ENCODE measurements at places on chromosomes 12 and 14.

- peak; percentile 68 for DNase-seq
These were observed at the start of gene HDAC7 for GRCh38 chr12:47819896-47820630. TSS of gene HDAC7 (minus strand) at chr12:47819903. CDS start at chr12:47819785, 118 bp downstream.

GRCh38 chr12:128830505-128830893, 6.7 kb upstream of the SLC15A4 start:
- no peak for DNase-seq

DNA sequence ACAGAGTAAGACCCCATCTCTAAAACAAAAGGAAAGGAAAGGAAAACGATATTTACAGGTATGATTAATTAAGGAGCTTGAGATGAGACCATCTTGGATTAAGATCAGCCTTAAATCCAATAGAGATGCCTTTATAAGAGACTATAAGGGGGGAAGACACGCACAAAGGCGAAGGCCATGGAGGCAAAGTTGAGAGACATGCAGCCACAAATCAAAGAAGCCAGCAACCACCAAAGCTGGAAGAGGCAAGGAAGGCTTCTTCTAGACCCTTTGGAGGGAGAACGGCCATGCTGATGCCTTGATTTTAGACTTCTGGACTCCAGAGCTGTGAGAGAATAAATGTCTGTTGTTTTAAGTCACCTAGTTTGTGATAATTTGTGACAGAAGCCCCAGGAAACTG, 39.6 kb upstream of the MED13L start:
- DNase-seq, result no peak

GRCh38 chr14:67371247-67372148, 11.4 kb downstream of the EIF2S1 start:
- no peak for DNase-seq

- DNase-seq, result no peak
These were observed 186.4 kb upstream of the PRMT8 start for GRCh38 chr12:3304436-3305165.

DNA sequence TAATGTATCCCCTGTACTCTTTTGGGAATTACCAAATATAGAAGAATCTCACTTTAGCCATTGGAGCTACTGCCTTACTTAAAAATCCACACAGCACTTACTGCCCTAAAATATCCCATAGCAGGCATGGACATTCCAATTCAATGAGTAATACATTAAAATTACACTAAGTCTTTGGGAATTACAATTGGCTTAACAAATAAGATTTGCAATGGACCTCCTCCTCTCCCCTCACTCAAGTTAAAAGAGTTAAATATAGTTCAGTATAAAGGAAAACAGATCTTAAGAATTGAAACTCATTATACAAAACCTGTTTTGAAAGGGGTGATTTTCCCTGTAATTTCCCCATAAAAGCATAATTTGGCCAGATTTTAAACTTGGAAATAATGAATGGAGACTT, 477.1 kb downstream of the SLC16A7 start:
- no peak for DNase-seq

DNA sequence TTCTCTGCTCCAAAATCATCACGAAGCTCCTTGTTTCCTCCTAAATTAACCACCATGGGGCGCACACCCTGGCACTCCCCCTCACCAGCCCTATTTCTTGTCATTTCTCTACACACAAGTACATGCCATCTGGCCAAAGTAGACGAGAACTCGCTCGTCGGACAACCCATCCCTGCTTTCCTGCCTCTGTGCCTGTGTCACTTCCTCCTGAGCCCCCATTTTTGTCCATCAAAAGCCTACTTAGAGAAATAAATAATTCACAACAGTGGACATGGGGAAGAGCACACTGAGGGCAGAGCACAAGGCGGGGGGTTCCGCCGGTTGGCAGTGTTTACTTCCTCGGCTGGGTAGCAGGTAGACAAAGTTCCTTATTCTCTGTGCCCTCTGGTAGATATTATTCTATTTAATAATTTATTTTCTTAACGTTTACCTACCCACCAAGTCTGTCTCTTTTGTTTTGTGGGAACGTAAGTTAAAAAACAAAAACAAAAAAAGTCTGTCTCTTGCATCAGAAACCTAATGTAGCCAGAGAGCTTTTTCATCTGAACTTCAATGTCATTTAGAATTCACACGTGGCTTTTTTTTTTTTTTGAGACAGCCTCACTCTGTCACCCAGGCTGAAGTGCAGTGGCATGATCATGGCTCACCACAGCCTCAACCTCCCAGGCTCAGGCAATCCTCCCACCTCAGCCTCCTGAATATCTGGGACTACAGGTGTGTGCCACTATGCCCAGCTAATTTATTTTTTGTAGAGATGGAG, 6.0 kb downstream of the VPS37B start:
- no peak for DNase-seq
